ENCODE measurements at places on chromosomes 4 and X. TPM values are rescaled to one million over a fixed set of nuclear protein-coding genes. Genes with fewer than 3 reads are reported as not detected.

Gene STK32B
- total RNA-seq, result 3.1 TPM

Gene IL13RA1
- total RNA-seq, result 34.8 TPM

Gene FGD1
- 16.0 TPM for total RNA-seq

Gene SYTL4
- total RNA-seq, result 3.3 TPM

Gene UGT2B10
- total RNA-seq, result not detected
